ENCODE measurements at places on chromosomes 2 and 18.
A peak's percentile ranks its signal among the peaks of the same experiment; 100 is the strongest.

- peak; percentile 44 for DNase-seq
Observed at GRCh38 chr18:28176948-28177827, at the start of gene CDH2. Gene CDH2 (minus strand): TSS chr18:28177130. CDS start chr18:28177022, 108 bp downstream.

- no peak for DNase-seq
Observed at GRCh38 chr2:223464071-223464470, 138.1 kb downstream of the SCG2 start.

DNA sequence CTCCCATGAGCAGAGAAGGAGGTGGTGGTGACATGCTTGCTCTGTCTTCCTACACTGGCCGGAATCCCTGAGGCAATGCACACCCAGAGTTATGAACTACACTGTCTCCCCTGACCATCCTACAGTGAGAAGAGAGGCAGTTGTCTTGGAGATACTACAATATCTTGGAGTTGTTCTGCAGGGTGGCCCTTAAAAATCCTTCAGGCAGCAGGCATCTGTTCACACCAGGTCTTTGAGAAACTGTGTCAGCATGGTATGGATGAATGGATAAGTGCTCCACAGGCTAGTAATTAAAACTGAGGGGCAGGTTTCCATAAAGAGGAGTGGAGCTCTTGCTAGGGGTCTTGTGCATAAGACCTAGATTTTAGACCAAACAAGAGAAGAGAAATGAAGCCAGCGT lies 223.7 kb upstream of the COPS8 start:
- no peak for DNase-seq

DNA sequence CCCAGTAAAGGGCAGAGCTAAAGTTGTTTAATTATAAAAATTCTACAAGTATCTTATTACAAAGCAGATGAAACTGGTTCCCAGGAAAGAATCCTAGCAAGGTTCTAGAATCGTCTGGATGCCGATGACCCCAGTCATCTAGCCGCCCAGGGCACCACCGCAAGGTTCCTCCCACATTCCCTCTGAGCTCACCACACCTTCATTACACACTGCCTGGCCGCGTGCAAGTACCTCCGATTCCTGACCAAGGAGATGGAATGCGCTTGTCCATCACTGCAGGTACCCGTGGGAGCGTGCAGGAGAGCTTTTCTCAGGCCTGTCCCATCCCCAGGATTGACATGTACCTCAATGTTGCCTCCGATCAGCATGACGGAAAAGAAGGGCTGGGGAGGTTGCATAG lies 158.5 kb downstream of the LAMA1 start:
- DNase-seq, result no peak

DNA sequence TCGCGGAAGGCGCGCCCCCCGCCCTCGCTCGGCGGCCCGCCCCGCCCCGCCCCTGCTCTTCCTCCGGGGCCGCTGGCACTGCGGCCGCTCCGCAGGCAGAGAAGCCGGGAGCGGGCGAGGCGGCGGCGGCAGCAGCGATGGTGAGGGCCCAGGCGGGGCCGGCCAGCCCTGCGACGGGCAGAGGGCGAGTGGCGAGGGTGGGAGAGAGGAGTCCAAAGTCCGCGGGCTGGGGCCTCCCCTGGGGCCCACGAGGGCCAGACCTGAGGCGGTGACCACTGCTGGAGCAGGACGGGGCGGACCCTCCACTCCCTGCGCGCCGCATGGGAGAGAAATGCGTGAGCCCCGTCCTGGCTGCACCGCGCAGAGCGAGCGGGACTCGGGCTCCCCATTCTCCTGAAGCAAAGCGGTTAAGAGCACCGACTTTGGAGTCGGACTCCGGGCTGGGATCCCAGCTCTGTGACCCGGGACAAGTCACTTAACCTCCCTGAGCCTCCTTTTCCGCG lies at the start of gene VAMP5:
Gene VAMP5, plus strand, starts transcription at position 78 of the 503 bp plus-strand sequence. Its CDS starts 60 bp downstream, at position 138.
- no peak for DNase-seq
